ENCODE measurements at places on chromosomes 7 and 10.

DNA sequence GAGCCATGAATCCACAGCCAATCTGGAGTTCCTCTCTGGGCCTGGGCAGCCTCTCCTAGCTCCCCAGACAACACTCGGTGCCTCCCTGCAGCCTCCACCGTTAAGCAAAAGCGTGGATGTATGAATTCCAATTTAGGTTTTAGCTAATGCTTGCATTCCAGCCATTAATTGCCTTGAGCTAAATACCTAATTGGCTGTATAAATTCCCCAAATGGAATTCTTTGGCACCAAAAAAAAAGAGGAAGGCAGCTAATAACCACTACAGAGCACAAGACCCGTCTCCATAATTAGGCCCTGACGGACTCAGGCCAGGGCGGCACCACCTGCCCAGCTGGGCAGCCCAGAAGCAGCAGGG lies 140.5 kb downstream of the PTPRN2 start:
- no peak for DNase-seq

GRCh38 chr10:124248056-124249045 lies 155.0 kb upstream of the CHST15 start:
- DNase-seq, result no peak

DNA sequence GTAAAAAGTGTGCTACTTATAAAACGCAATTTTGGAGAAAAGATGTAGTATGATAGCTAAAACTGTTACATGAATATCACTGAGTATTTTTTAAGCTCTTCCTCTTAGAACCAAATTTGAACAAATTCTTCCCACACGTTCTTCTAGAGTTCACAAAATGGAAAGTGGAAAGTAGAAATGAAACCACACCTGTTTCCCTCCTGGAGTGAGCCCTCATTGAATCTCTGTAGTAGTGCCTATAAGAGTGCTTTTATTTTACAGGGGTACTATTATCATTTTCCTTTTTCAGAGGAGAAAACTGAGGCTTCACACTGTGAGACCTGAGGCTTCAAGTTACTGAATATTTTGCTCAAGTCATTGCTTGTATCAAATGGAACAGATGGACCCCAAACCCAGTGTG lies 393.0 kb downstream of the NRG3 start:
- DNase-seq, result no peak

GRCh38 chr7:102874966-102875365 lies 37.8 kb upstream of the LRRC17 start:
- DNase-seq, result no peak

DNA sequence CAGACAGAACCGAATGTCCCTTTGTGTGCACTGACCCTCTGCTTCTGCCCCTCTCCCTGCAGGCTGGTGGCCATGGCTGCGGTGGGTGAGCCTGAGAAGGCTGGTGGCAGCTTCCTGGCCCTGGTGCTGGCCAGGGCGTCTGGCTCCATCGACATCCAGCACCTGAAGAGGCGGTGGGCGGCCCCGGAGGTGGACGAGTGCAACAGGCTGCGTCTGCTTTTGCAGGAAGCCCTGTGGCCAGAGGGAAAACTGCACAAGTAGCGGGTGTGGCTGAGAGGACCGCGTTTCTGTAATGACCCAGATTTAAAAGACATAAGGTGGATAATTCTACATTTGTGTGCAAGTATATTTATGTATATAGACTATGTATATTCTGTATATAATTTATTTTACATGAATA lies 89.2 kb downstream of the DYNC2I1 start:
- DNase-seq, result no peak

DNA sequence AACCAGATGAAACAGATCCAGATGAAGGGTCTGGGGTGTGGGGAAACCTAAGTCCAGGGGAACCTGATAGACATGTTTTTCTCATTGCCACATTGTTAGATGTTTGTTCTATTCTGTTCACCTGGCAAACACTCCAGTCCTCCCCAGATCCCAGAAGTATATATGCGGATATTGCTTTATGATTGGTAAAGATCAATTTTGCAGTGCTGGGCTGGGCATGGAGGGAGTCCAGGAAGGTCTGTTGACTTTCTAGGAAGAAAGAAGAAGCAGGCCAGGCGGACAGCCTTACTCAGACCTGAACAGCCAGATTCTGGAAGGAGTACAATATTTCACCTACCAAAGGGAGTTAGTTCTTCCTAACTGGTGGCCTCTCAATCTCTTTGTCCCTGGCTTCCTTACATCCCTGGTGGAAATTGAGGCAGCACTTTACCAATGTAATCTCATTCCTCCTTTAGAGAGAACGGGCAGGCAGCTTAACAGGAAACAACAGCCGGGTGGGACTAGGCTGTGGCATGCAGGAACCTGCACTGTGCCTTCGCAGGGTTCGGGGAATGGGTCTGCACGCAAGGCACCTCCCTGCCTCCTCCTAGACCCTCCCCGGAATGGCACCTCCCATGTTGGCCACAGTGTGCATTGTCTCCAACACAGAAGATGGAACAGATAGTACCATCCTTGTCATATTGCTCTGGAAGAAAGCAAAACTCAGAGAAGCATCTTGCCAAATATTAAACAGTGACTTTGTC lies 930 bp downstream of the GIMAP6 start:
- DNase-seq, result no peak

DNA sequence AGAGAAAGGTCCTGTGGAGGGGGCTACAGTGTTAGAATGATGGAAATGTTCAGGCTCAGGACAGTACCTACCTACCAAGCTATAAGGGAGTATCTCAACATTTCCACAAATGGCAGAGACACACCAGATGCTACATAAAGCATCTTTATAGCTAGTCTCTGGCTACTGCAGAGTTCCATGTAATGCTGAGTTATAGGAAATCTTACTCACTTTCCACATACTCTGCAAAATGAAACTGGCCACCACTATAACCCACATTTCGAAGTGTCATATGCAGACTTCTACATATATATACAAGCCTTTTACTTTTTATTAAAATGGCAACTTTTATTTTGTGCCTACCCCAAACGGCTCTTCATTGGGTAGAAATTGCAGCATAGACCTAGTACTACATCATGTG lies 85.5 kb downstream of the FAS start:
- DNase-seq, result no peak

DNA sequence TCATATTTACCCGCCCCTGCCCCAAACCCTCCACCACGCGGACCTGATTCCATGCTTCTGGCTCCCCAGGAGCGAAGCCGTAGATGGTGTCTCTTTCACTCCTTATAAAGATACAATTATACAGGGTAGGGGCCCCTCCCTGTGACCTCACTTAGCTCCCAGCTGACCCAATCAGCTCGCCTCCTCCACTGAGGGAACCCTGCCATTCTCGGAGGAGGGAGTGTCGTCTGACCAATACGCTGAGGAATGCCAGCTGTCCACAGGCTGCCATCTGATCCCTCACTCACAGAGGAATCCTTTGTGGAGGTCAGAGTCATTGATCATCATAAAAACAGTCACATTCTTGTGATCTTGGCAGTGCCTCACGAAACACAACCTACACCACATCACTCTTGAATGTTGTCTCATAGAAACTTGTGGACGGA lies 67.5 kb upstream of the INSIG1 start:
- no peak for DNase-seq

DNA sequence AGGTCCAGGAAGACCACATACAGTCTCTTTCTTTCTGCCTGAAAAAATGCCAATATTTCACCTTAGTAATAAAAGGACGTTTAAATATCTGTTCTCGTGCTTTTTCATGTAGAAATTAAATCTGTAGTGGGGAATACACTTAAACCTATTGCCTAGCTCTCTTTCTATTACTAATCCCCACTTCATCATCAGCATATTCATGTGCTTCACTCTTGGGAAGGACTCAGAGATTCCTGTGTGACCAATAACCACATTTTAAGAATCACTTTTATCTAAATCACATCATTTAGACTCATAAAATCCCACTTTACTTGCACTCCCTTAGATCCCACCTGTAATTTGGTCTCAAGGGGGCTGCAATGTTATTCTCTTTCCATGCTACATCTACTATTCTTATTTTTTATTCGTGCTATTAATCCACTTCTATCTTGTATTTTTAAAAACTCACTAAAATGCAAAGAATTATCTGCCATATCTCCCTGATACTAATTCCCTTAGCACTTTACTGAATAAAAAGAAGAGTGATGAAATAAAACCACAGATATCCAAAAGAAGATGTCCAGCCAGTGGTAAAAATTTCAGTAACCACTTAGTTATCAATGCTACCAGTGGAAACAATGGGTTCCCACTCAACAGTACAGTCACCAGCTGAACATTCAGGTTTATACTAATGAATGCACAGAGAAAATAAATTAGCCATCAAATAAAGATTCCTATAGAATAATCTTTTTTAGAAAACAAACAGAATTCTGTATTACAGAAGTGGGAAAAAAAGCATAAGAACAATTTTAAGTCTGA lies 102.1 kb downstream of the PPP1R17 start:
- DNase-seq, result no peak

GRCh38 chr10:56318816-56319215 lies 42.2 kb downstream of the ZWINT start:
- DNase-seq, result no peak

DNA sequence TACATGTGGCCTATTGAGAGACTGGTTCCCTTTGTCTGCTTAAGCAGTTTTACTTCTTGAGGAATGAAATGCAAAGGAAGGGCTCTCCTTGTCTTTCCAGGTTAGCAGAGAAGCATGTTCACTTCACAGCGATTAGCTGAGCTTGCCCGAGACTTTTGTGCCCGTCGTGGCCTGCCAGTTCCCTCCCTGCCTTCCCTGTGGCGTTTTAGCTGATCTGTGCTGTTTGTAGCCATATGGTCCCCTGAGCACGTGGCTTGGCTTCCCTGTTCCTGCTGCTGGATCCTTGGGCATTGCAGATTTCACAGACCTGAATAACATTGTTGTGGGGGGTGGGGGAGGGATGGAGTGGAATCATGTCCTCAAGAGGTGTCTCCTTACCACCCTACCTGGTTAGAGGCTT lies 61.8 kb downstream of the SND1 start:
- DNase-seq, result no peak

DNA sequence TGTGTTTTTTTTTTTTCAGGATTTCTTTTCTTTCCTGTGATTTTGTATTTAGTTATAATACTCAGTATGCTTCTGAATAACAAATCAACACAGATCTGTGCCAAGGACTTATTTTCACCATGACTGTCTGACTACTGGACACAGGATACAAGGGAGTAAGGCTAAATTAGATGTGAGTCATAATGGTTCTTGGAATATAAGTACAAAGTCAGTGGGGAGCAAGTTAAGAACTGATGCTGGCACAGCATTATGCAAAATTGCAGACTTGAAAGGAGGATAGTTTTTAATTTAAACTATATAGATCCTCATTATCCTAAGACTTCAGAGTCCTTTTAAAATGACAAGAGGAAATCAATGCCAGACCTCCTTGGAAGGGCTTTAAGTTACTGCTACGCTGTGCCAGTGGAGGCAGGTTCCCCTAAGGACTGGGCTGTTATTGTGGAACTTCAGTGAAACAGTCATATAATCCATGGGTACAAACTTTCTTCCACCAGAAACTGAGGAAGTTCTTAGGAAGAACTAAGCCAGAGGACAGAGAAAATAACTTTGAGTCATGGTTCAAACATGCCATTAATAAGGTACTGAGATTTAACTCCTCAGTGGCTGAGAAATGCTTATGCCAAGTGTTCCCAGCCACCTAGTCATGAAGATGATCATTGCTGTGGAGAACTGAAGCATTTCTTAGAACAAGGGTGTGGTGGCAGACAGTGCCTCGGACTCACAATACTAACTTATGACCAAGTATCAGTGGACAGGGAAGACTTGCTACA lies 531.2 kb downstream of the HTR7 start:
- DNase-seq, result no peak

GRCh38 chr7:111041577-111041976 lies 49.4 kb upstream of the LRRN3 start:
- no peak for DNase-seq

DNA sequence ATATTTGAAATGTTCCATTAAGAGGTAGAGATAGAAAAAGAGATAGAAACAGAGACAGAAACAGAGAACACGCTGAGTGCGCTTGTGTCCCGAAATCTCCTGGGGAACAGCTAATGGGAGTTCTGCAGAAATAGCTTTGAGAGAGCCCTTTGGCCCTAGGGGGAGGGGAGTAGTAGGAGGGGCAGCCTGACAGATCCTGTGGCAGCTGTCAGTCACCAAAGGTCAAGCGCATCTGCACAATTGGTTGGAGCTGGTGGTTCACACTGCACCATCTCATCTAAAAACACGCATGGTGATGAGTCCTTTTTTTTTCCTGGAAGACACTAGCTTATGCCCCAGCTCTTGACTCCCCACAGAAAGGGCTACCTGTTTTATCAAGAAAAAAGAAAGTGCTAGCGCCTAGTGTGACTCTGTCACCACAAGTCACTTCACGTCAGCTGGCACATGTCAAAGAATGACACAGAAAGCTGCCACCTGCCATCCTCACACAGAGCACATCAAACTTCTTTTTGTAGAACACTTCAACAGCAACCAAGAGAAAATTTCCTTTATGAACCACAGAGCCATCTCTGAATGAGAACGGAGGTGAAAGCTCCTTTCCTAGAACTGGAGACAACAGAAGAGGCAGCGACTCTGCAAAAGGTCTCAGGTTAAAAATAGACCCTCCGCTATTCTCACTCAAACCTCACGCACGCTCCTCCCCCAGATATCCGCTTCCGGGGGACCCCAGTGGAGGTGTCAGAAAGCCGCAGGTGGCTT lies 125.7 kb downstream of the GFRA1 start:
- DNase-seq, result no peak

DNA sequence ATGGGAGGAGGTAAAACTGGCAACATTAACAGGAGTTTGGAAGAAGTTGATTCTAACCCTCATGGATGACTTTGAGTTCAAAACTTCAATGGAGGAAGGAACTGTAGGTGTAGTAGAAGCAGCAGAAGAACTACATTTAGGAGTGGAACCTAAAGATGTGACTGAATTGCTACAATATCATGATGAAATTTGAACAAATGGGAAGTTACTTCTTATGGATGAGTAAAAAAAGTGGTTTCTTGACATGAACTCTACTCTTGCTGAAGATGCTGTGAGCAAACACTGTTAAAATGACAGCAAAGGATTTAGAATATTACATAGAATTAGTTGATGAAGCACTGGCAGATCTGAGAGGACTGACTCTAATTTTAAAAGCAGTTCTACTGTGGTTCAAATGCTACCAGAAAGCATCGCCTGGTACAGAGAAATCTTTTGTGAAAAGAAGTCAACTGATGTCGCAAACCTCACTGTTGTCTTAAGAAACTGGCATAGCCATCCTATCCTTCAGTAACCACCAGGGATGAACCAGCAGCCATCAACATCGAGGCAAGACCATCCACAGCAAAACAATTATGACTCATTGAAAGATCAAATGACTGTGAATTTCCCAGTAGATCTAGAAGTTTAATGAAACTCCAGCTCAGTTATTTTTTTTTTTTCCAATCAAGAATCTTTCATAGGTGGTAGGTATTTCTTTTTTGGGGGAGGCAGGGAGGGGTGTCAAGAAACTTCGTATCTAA lies 20.8 kb downstream of the BRAF start:
- DNase-seq, result no peak

GRCh38 chr10:91567815-91568214 lies 65.1 kb downstream of the PPP1R3C start:
- DNase-seq, result no peak

- no peak for DNase-seq
Measured at GRCh38 chr7:150912427-150912826, 60.1 kb downstream of the AOC1 start.

DNA sequence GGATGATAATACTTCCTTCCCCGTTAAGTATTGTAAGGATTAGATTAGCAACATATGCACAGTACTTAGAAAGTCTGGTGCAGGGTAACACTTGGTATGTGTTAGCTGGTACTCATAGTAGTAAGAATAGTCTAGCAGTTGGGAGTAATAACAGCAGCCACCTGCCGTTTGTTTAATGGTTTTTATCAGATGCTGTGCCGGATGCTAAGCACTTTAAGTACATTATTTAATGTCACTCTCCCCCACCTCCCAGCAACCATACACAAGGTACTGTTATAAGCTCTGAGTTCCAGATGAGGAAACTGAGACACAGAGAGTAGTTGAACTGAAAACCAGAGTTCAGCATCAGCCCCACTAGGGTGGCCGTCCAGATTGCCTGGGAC lies 60.1 kb downstream of the ZMIZ1 start:
- no peak for DNase-seq
